SW 1271 (cell line): ENCODE measurements at places on chromosomes 7 and 10.

DNA sequence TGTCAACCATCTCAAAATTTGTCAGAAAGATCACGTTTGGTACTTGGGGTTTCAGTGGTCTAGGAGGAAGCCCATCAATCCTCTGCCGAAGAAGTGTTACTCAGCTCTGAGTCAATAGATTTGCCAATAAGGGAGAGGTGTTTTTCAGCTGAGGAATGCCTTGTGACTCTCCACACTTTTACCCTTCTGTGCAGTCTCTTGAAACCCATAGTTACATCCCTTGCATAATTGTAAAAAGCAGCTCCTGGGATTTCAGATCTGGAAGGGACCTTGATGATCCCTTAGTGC, 47.5 kb downstream of the INSYN2A start:
- DNase-seq, result peak; percentile 60

DNA sequence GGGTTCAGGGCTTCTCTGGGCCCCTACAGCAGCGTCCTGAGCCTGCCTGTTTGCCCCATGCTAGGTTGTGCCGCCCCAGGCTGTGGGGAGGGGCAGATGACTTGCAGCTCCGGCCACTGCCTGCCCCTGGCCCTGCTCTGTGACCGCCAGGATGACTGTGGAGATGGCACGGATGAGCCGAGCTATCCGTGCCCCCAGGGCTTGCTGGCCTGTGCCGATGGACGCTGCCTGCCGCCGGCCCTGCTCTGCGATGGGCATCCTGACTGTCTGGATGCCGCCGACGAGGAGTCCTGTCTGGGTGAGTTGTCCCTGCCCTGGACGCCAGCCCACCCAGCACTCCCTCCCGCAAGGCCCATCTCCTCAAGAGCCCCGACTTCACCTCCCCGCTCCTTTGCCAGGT, 15.7 kb upstream of the ZNF467 start:
- DNase-seq, result no peak

GRCh38 chr10:3395458-3395861, 222.9 kb upstream of the PITRM1 start:
- DNase-seq, result no peak

GRCh38 chr10:27319752-27320431, 79.3 kb upstream of the ACBD5 start:
- no peak for DNase-seq

- no peak for DNase-seq
These were observed 1.9 kb downstream of the CHAT start for GRCh38 chr10:49615721-49616120.

DNA sequence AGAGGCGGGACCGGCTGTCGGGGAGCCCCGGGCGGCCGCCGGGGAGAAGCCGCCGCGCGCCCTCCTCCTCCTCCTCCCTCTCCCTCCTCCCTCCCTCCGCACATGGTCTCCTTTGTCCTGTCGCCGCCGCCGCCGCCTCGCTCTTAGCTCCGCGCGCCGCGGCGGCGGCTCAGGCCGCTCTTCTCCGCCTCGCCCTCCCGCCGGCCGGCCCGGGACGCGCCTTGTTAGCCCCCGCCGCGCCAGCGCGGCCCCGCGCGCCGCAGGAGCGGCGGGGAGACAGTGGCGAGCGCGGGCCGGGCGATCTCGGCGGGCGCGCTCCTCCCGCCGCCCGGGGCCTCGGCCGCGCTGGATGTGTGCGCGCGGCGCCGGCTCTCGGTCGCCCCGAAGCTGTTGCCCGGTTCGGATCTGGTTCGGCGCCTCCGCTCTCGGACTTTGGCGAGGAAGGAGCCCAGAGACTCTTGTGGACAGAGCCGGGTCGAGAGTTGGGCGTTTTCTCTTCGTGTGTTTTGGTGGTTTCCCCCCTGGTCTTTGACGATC, 437.4 kb upstream of the GALNT17 start:
- no peak for DNase-seq

DNA sequence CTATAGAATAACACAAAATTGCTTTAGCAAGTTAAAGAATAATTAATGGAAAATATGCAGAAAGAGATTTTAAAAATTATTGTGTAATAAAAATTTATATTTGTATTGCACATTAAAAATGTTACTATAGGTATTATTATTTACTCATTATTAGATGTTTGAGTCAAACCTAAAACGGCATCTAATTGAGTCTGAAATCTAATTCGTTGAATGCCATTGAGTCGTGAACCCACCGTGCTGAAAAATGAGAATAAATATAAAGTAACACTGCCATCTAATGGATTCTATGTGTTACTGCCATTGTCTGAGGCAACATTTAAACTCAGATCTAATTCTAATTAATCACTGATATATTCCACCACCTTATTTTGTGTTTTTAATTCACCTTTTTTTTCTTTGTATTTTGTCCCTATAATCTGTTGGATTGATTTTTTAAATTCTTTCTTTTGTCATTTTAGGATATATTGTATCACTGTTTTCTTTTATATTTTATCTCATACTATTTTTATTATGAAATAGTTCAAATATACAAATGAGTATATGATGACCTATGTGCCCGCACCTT, 62.2 kb downstream of the SAMD9 start:
- peak; percentile 74 for DNase-seq

- no peak for DNase-seq
These were observed 72.2 kb downstream of the GTF2IRD1 start for GRCh38 chr7:74525881-74526280.

- DNase-seq, result no peak
These were observed 13.0 kb downstream of the TLX1 start for GRCh38 chr10:101144053-101144452.

GRCh38 chr7:149027611-149028345, 527 bp downstream of the PDIA4 start:
- no peak for DNase-seq

DNA sequence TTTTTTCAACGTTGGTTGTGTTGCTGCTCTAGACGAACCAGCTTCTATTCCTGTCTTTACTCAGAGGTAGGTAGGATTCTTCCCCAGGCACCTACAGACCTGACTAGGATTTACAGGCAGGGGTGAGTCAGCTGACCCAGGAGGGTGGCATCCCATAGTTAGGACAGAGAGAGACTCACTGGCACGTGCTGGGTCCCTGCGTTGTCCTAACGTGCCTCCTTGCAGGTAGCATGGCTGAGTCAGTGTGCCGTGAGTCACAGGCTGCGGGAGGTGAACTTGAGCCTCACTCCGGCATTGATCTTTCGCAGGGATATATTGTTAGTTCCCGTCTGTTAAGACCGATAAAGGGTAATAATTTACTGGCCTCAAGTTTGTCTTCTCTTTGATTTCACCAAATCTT, 96.5 kb downstream of the PFKFB3 start:
- no peak for DNase-seq

DNA sequence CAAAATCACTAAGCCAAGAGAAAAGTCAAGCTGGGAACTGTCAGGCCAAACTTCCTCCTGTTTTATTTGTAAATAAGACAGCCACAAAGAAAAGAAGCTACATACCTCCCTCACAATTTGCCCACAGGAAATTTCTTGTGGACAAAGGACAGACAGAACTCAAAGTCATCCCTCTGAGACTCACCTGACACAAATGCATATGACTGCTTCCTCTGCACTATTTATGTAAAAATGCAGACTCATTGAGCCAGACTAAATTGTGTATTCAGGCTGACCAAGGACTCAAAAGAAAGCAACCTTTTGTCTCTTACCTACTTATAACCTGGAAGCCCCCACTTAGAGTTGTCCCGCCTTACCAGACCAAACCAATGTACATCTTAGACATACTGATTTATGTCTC, 11.8 kb downstream of the TOMM7 start:
- DNase-seq, result no peak

- no peak for DNase-seq
These were observed 63.1 kb upstream of the DUSP5 start for GRCh38 chr10:110434489-110435096.

- DNase-seq, result no peak
These were observed 567.7 kb downstream of the ETV1 start for GRCh38 chr7:13421776-13422175.

DNA sequence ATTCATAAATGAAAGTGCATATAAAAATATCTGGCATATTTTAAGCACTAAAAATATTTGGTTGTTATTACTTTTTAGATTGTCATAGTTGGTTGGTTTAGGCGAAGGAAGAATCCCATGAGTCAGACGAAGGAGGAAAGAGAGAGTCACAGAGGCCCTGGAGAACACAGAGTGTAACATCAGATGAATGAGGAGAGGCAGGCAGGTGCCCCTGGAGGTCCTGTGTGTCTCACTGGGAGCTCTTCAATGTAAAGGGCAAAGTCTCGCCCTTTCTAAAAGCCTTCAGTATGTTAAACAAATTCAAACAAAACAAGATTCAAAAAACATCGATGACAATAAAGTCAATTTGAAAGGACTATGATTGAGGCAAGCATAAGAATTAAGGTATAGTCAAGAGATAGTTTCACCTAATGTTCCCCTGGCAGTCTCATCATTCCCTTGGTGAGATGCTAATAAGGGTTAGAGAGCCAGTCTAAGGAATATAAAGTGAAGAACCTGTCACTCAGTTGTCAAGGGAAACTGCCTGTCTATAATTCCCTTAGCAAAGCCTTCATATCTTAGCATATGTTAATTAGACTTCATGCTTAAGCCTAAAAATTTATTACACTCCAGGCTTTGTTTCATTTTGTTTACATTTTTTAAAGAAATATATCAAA, 194.3 kb downstream of the TPK1 start:
- DNase-seq, result no peak

GRCh38 chr7:7323921-7324320, 141.6 kb downstream of the C1GALT1 start:
- DNase-seq, result no peak

DNA sequence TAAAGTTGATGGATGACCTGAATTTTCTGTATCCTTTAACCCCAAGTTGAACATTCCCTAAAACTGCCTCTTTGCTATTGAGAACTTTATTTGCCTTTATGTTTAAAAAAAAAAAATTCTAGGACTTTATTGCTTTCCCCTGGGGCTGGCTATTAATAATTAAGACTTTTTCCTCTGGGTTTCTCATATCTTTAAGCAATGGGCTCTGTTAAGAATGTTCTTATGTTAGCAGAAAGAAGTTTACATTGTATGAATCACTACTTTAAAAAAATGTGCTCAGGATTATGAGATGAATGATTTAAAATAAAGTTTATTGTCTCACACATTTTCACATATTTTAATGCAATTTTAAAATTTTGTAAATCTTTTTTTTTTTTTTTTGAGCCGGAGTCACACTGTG, 19.5 kb downstream of the TAX1BP1 start:
- DNase-seq, result no peak

- no peak for DNase-seq
These were observed 68.9 kb upstream of the ADO start for GRCh38 chr10:62735464-62736167.

DNA sequence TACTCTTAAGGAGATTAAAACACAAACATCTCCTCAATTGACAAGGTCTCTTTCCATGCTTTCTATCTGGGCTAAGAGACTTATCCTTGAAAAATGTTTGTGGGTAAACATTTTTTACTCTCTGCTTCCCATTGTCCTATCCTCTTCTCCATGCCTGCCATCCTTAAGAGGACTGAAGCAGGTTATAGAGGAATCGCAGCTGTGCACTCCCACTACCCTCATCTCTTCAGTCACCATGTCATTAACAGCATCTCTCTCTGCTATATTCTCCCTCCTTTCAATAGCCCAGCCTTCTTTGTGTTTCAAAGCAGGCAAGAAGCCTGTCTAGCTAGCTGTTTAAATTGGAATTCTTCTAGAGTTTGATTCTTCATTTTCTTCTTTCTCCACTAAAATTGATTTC, 22.6 kb downstream of the COL1A2 start:
- DNase-seq, result no peak

GRCh38 chr10:91090761-91091529, 129.5 kb upstream of the PCGF5 start:
- peak; percentile 1 for DNase-seq

GRCh38 chr7:114310345-114311110, 104.1 kb upstream of the FOXP2 start:
- no peak for DNase-seq

GRCh38 chr7:131145026-131145425, 182.7 kb upstream of the MKLN1 start:
- no peak for DNase-seq

- DNase-seq, result no peak
These were observed 115.4 kb downstream of the NT5C2 start for GRCh38 chr10:103077491-103078308.

DNA sequence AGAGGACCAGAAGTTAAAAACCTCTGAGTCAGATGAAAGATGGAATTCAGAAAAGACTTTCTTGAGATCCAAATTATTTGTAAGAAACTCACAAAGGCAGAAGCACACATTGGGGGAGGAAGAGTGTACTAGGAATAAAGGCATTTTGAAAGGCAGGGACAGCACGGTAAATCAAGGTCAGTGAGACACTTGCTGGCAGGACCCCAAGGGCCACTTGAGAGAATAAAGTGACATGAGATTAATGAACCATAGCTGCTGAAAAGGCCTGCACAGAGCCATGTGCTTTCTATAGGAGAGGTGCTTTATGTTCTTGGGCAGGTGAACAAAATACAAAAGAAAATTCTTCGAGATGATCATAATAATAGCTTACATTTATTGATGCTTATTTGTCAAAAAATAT, 929.9 kb upstream of the MBL2 start:
- DNase-seq, result no peak

- DNase-seq, result no peak
These were observed 125.4 kb upstream of the PPP2R2D start for GRCh38 chr10:131775433-131775832.

DNA sequence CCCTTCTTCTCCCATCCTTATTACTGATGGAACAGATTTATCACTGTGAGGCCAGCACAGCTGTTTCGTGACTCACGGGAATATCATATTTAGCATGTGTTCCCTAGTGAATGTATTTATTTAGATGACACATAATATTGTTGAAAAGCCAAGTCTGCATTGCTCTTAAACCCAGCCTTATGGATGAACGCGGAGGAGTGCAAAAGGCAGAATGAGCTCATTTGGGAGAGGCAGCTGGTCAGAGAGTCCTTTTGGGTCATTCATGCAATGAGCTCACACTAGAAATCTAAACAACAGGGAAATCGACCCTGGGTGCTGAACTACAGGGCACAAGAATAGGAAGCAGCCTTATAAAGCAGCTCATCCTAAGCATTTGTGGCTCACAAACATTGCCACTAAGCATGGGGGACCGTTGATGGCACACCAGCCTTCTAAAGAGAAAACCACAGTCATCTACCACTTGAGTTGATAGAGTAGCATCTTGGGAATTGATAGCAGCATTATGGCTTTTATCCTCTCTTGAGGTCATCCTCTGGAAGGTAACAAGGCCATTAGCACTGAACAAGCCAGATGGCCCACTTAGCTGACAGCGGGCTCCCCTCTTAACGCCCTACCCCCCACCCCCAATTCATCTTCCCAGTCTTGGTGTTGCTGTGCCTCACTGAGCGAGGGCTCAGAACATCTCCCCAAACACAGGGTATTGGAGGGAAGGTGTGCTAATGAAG, 32.9 kb upstream of the SDK1 start:
- no peak for DNase-seq

- DNase-seq, result no peak
These were observed 53.6 kb downstream of the PYROXD2 start for GRCh38 chr10:98361131-98362025.

DNA sequence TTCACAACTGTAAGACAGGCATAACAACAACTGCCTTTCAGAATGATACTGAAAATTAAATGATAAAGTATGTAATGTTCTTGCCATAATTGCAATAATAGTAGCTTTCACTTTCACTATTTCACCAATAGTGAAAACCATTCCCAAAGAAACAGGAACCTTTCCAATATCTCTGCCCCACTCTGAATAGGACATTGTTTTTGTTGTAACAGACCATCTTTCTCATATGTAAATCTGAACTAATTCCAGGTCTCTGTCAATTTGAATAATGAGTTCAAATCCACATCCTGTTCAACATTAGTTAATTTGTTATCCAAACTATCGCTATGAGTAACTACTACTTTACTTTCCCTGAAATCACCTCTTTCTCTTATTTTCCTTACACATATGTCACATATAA, 148.0 kb downstream of the LRRN3 start:
- DNase-seq, result no peak
